IMR-90 (cell line): ENCODE measurements at places on chromosomes 3 and 15.
A peak's percentile ranks its signal among the peaks of the same experiment; 100 is the strongest.

- DNase-seq = no peak
Measured at GRCh38 chr15:65743637-65744252, 48.3 kb downstream of the DENND4A start.

- no peak for DNase-seq
Measured at GRCh38 chr15:26985050-26985449, 14.1 kb downstream of the GABRG3 start.

GRCh38 chr15:27418726-27419125 is 447.7 kb downstream of the GABRG3 start:
- DNase-seq = no peak

DNA sequence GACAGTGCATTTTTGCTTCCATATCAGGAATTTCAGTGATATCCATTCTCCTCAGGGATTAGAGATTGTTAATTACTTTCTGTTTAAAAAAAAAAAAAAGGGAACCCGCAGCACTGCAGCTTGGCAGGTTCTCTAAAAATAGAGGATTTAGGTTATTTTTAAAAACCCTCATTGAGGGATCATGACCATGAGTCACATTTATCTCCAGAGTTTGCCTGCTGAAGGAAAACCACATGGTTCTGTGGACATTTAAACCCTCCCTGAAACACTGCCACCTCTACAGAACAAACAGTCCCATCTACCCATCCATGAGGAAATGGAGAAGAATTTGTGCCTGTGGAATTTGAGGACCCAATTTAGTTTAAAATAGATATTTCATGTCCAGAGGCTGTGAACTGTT is 66.2 kb upstream of the UBE2E1 start:
- peak; percentile 73 for DNase-seq

DNA sequence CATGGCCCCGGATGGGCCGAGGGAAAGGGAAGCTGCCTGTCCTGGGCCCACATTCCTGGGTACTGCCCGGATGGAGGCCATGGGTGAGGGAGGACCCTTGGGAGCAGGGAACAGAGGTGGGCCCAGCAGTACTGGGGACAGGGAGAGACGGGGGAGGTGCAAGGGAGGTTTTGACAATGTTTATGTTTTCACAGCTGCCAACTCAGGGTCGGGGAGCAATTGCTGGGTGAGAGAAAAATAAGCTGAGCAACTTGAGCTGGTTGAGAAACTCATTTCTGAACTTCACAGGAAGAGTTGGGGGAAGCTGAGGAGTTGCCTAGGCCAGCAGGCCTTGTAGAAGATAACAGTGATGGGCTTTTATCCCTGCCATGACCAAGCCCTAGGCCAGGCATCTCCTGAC is 11.1 kb upstream of the TSPAN3 start:
- DNase-seq = peak; percentile 40

DNA sequence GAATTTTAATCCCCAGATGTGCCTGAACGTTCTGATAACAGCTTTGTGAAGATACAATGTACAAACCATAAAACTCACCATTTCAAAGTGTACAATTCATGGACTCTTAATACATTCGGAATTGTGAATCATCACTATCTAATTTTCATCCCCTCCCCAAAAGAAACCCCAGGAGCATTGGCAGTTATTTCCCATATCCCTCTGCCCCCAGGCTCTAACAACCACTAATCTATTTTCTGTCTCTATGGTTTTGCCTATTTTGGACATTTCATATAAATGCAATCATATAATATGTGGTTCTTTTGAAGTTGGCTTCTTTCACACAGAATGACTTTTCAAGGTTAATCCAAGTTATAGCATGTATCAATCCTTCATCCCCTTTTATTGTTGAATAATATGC is 25.3 kb downstream of the PRICKLE2 start:
- DNase-seq = no peak

GRCh38 chr3:113065336-113065735 is 74.6 kb downstream of the GTPBP8 start:
- DNase-seq = no peak

GRCh38 chr3:32399030-32399620 is 7.5 kb downstream of the CMTM7 start:
- DNase-seq = peak; percentile 60

- DNase-seq = peak; percentile 22
Measured at GRCh38 chr15:80957556-80957955, 32.1 kb downstream of the MESD start.

DNA sequence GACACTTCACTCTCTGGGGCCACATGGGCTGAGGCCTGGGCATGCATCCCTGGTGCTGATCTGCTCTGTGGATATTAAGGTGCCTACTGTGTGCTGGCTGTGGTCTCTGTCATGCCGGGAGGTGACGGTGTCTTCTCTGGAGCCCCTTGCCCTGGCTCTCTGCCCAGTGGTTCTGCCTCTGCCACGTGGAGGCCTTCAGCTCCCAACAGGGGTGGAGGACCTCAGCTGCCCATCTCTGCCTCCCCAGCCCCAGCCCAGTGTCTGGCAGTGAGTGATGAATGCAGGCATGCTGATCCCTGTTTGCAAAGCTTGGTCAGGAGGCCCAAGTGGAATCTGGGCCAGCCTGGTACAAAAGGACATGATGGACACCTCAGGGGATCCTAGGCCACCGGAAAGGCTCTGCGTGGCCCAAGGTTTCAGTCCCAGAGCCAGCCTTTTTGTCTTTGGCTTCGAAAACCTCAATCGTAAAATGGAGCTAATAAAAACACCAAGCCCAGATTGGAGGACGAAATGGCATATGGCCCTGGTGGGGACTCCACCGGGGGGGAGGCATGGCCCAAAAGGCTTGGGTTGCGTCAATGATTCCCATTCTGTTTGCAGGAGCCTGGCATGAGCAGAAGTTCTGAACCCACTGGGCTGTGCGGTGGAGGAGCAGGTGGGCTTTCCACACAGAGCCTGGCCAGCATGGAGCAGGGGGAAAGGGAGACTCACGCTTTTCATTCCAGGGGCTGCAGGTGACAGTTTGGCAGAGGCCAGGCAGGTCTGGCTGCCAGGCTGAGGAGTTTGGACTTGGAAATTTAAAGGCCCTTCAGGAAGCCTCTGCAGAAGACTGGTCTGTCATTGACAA is 54.7 kb upstream of the KLF13 start:
- no peak for DNase-seq

GRCh38 chr3:74435631-74436030 is 178.8 kb downstream of the CNTN3 start:
- DNase-seq = no peak

DNA sequence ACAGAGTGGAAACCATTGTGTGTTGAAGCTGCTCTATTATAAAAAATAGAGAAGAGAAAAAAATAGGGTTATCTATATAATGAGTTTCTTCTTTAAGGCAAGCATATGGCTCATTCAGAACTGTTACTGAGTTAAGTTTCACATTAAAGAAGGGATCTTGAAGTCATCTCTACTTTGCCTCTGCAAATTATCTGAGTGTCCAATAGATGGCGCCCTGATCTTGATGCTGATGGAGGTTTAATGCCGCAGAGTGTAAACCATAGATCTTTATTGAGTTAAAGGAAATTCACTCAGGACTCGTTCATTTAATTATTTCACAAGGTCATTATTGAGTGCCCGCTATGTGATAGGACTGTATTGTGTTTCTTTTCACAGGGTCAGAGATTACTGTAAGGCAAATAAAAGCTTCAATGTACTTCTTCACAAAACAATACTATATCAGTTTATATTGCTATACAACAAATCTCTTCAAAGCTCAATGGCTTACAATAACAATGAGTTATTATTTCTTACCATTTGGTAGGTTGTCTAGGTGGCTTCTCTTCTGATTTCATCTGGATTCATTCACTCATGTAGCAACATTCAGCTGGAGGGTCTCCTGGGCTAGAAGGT is 171.4 kb downstream of the NSUN3 start:
- peak; percentile 44 for DNase-seq
